SK-MEL-5 (cell line): ENCODE measurements at places on chromosomes 2 and 18. TPM values are rescaled to one million over a fixed set of nuclear protein-coding genes. Genes with fewer than 3 reads are reported as not detected.
A peak's percentile ranks its signal among the peaks of the same experiment; 100 is the strongest.

The ZNF24 gene
- total RNA-seq: 62.9 and 64.7 TPM in 2 replicates

DNA sequence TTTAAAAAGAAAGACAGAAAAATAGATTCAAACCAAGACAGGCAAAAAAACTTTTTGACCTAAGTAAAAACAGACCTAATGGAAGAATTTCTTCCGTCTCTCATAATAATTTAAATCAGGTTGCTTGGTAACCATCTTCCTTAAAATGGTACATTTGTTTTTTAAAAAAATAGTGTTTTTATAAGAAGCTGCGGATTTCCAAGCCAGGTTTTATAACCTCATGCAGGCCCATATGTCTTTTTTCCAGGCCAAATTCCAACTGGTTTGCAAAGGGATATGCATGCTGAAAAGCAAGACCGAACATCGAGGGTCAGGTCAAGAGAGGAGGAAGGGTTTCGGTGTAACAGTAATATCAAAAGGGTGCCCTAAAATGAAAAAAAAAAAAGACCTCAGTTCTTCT lies 172.9 kb downstream of the MAIP1 start:
- DNase-seq: no peak

GRCh38 chr18:45324495-45325113 lies 290.7 kb upstream of the SLC14A2 start:
- DNase-seq: no peak

GRCh38 chr2:234564699-234565098 lies 67.8 kb upstream of the ARL4C start:
- DNase-seq: peak; percentile 37

- no peak for DNase-seq
Observed at GRCh38 chr2:33106115-33106514, 159.4 kb downstream of the LTBP1 start.

GRCh38 chr2:110667071-110667470 lies 10.8 kb downstream of the BUB1 start:
- no peak for DNase-seq

The RGPD3 gene
- not detected in 2 replicates for total RNA-seq

DNA sequence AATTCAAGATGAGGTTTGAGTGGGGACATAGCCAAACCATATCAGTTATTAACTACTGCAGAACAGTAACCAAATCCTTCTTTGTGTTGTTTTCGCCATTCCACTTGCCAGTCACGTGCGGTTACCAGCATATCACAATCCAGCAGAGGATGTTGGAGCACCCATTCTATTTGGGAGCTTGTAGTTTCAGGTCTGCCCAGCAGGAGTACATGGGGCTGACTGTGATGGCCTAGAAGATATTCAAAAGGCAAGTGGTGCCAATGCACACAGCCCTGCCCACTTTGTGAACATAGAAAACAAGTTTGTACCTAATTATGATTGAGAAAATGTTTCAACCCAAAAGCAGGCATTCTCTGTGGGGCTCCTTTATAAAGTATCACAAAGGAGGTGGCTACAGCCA lies 57.0 kb downstream of the ZNF519 start:
- peak; percentile 45 for DNase-seq

DNA sequence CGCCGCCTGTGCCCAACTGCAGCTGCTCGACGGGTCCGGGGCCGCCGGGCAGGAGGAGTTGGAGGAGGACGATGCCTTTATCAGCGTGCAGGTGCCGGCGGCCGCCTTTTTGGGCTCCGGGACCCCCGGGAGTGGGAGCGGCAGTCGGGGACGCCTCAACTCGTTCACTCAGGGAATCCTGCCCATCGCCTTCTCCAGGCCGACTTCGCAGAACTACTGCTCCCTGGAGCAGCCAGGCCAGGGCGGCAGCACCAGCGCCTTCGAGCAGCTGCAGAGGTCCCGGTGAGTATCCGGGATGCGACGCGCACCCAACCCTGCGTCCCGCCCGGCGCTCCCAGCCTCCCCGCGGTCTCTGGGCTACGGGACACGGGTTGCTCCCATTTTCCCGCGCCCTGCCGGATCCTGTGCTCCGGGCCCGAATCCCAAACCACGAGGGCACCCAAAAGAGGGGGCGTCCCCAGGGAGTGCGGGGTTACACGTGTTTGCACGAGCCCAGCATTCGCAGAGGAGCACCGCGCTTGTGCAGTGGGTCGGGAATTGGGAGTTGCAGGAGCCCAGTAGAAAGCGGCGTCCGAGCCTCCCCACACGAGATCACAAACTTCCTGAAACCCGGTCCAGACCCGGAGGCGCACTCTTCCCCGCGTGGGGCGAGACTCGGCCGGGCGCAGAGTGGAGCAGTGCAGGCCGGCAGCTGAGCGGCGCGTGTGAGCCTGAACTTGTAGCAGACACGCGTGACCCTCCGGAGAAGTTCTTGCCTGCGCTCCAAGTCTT lies 1.2 kb downstream of the CABLES1 start:
- peak; percentile 30 for DNase-seq

The SERPINB11 gene
- total RNA-seq: not detected in 2 replicates

- no peak for DNase-seq
Observed at GRCh38 chr2:189951791-189952535, 110.6 kb downstream of the MSTN start.

DNA sequence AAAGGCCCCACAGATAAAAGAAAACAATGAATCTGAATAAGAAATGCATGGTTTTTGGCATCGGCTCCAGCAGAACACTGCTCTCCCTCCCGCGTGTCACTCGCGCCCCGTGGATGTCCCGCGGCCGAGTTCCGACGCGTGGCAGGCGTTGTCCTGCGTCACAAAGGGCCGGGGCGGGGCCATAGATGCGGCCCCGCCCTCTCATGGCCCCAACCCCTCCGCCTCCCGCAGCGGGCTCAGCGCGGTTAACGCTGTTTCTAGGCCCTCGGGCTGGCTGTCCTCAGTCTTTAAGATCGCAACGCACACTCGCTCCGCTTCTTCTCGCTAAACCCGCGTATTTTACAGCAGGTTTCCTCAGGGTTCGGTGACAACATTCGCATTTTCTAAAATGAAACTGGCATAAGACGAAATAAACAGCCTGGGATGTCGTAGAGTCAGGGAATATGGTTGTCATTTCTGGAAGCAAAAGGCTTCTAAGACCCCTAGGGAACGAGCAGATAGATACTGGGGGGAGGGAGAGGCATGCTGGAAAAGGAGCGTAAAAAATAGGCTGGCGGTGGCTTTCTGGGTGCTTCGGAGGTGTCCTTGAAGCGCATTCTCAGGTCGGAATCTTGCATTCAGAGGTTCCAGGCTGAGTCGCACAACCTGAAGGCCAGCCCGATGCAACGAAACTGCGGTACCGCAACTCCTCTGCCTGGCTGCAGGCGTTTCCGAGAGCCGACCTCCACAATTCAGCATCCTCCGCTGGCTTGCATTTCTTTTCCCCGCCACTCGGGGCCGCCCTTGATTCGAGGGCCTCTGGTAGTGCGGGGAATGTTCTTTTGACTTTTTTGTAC lies at the start of gene FKBP7:
Gene FKBP7 (minus strand): TSS at position 162 of the 836 bp plus-strand sequence. CDS start 101 bp downstream, at position 61.
- DNase-seq: peak; percentile 87
